Non-pigmented ciliary epithelial cell (primary cell): ENCODE measurements at places on chromosomes 11 and 22.

GRCh38 chr11:15286465-15286864 lies 171.7 kb downstream of the INSC start:
- DNase-seq: no peak

DNA sequence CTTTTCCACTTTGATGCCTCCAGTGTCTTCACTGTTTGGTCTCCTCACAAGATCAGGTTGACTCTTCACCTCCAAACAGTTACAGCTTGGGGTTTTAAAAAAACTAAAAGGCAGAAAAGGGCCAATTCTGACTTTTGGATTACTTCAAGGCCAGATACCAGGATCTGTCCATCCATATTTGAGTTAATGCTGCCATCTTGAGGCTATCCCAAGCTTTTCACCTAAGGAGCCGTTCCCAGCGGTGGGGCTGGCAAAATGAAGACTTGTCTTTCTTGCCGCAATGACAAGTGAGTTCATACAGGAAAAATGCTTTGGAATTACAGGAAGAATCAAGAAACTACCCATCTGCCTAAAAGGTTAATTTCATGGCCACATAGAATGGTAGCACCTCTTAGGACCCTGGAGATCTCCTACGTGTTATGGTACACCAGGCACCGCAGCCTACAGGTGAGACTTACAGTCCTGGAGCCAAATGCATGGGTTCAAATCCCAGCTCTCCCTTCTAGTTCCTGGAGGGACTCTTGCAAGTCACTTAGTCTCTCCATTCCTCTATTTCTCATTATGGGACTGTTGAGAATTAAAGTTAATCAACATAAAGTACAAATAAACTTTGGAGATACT lies 6.0 kb upstream of the OR5B21 start:
- DNase-seq: no peak

- DNase-seq: peak; percentile 60
These were observed 47.9 kb upstream of the DDI1 start for GRCh38 chr11:103988595-103988969.

DNA sequence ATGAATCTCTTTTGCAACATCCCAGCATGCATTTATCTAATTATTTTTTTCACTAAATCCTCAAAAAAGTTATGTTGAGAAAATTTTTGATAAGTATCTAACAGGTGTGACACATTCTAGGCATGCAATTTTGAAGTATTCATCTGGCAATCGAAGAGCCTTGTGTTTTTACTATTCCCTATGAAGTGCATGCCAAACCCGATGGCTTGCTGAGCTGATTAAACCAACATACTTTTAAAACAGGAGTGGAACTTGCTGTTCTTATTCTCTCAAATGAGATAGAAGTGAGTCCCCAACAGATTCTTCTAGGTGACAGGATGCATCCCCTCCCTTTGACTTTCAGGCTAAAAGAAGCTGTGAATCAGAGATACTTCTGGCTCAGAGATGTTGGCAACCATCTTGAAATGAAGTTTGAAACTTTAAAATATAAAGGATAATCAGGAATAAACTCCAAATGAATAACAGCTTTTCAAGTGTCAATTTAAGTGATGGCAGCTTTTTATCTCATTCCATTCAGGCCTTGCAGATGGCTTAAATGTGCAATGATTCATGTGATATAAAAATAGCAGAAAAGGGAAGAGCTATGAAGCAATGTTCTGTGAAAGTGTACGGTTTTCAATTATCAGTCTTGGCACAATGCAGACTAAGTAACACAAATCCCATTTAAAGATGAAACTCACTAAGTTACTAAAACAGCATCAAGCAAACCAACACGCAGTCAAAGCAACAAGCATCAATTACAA lies 67.7 kb downstream of the APOL5 start:
- DNase-seq: no peak
